ENCODE measurements at places on chromosomes 4 and X.

- DNase-seq = no peak
Observed at GRCh38 chr4:136219592-136220125, 1312.6 kb downstream of the PCDH18 start.

- DNase-seq = peak; percentile 66
Observed at GRCh38 chr4:3765271-3766035, 732 bp upstream of the ADRA2C start.

- DNase-seq = peak; percentile 89
Observed at GRCh38 chr4:60682901-60683300, 517.2 kb upstream of the ADGRL3 start.

- DNase-seq = no peak
Observed at GRCh38 chr4:96205143-96205936, 365.4 kb downstream of the PDHA2 start.

DNA sequence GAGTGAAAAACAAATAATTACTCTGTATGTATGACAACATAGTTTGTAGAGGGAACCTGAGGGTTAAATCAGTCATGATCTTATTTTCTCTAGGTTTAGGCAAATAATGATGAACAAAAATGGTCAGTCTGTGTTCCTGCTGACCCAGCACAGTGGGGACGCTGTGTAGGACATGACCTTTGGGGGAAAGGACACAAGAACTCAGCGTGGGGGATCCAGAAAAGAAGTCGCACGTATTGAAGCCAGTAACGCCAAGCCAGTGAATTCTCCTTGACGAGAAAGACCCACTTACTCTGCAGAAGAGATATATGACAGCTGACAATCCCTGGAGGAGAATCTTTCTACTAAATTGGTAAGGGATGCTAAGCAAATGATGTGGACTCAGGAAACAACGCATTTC is 36.6 kb downstream of the HELT start:
- DNase-seq = no peak

GRCh38 chr4:88573276-88573980 is 18.9 kb upstream of the HERC3 start:
- peak; percentile 54 for DNase-seq

GRCh38 chr4:83606460-83606859 is 70.6 kb downstream of the GPAT3 start:
- no peak for DNase-seq

DNA sequence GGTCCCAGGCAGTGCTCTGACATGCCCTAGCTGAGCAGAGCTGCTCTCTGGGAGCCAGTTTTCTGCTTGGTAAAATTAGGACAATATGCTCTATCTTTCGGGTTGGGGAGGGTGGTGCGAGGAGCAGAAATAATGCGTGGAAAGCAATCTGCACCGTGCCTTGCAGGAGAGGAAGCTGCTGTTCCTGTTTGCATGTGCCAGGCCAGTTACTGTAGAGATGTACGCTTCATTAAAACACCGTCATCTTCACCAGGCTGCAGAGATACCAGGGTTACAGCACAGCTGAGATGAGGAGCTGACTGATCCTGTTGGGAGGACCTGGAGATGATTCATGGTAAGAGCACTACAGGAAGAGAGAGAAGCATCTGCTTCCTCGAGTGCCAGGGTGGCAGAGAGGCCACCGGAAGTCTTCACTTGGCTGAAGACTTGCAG is 29.5 kb upstream of the IRF2 start:
- DNase-seq = peak; percentile 55

DNA sequence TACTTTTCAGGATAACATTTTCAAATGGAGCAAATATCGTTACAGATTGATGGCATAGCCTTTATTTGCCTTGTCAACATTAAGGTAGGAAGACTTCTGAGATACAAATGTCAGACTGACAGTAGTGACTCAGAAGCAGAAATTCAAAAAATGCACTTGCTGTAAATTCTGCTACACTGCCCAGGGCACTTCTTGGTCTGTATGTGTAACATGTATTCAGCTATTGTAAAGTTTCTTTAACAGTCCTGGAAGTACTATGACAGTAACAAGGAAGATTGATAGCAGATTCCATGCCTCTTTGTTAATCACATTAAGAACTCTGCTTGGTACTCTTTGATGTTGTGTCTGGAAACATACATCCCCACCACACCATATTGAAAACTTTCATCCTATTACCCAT is 69.6 kb upstream of the PCDH18 start:
- DNase-seq = peak; percentile 43

GRCh38 chr4:169305173-169305572 is 34.4 kb upstream of the SH3RF1 start:
- no peak for DNase-seq

GRCh38 chr4:66372706-66373105 is 702.4 kb upstream of the EPHA5 start:
- peak; percentile 5 for DNase-seq

GRCh38 chr4:140343303-140343702 is 30.1 kb upstream of the SCOC start:
- DNase-seq = no peak

DNA sequence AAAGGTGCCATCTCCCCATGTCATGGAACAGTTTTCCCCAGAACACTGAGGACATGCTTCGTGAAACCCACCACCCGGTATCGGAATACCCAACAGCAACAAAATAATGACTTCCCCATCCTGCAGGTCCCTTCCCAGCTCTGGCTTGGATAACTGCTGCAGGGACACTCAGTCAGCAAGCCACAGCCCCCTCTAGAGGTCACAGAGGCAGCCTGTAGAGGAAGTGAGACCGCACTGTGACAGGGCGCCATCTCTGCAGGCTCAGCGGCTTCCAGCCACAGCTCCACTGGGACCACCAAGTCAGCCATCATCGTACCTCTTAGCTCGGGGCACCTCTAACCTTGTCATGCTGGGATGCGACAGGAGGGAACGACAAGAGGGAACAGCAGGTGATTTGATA is 315.9 kb downstream of the LDB2 start:
- no peak for DNase-seq

DNA sequence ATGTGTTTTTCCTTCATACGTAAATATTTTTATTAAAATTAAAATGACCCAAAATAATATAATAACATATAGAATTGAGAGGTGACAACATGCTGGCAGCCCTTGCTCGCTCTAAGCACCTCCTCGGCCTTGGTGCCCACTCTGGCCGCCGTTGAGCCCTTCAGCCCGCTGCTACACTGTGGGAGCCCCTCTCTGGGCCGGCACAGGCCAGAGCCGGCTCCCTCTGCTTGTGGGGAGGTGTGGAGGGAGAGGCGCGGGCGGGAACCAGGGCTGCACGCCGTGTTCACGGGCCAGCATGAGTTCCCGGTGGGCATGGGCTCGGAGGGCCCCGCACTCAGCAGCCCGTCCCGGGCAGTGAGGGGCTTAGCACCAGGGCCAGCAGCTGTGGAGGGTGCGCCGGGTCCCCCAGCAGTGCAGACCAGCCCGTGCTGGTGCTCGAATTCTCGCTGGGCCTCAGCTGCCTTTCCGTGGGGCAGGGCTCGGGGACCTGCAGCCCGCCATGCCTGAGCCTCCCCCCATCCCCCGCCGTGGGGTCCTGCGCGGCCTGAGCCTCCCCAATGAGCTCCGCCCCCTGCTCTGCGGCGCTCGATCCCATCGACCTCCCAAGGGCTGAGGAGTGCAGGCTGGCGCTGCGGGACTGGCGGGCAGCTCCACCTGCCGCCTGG is 222.3 kb downstream of the PTTG2 start:
- DNase-seq = no peak

GRCh38 chrX:153641627-153642026 is 5.4 kb upstream of the DUSP9 start:
- DNase-seq = no peak

- no peak for DNase-seq
Observed at GRCh38 chr4:105634402-105635080, 73.9 kb downstream of the INTS12 start.

DNA sequence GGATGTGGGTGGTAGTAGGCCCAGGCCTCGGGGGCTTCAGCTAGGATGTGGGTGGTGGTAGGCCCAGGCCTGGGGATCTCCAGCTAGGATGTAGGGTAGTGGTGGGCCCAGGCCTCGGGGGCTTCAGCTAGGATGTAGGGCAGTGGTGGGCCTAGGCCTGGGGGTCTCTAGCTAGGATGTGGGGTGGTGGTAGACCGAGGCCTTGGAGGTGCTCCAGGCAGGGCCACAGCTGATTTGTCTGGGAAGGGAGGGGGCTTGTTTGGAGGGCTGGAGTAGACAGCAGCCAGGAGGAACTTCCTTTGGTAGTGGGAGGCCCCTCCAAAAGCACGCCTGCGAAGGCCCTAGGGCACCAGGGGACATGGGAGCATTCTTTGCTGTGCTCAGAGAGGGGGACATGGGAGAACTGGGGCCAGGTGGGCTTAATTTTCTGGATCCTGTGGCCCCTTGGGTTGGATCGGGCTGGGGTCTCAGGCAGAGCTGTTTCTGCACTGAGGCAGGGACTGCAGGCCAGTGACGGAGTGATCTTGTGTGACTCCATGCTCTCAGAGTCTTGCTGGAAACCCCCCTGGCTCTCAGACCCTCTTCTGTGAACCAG is 3.3 kb upstream of the SPON2 start:
- no peak for DNase-seq

DNA sequence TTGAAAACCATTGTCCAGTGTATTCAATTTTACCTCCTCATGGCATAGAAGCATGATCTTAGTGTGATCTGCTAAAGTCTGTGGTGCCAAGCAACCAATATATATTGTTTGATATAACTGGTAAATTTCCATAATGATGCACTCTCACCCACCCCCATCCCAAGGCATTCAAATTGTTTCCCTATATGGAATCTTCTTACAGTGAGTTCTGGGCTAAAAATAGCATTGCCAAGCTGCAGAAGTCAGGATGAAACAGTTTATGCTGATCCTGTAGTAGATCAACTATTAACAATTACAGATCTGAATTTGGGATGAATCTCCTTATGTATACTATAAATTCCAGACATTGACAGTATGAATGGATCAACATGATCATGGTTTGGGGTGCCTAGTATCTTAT is 20.9 kb downstream of the FGF13 start:
- DNase-seq = peak; percentile 48

DNA sequence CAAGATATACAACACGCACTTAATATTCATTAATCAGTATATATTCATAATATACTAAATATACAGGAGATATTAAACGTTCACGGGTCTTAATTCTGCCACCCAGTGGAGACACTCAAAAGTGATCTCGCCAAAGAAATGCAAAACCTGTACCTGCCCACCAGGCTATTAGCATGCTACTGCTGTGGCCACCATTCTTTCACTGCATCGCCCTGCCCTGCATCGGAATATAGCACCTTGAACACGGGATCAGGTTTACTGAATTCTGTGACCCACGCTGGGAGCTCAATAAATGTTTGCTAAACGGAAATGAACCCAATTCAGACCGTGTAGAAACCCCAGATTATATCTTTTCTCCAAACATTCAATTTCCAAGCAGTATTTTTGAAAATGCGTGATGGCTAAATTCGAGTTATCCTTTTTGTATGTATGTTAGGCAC is 840 bp upstream of the CLCN3 start:
- DNase-seq = peak; percentile 34
